ENCODE measurements at places on chromosomes 4 and X. TPM values are rescaled to one million over a fixed set of nuclear protein-coding genes. Genes with fewer than 3 reads are reported as not detected.
A peak's percentile ranks its signal among the peaks of the same experiment; 100 is the strongest.

MAGEC3 gene
- total RNA-seq: not detected

NPY2R gene
- not detected for total RNA-seq

FANCB gene
- 6.2 TPM for total RNA-seq

FATE1 gene
- not detected for total RNA-seq

UBL4A gene
- total RNA-seq: 22.2 TPM

PABPC5 gene
- total RNA-seq: 0.17 TPM

PIR gene
- 9.0 TPM for total RNA-seq

CCNB3 gene
- 5.9 TPM for total RNA-seq

RNF212 gene
- not detected for total RNA-seq

HSFX2 gene
- total RNA-seq: 0.09 TPM

ATP1B4 gene
- not detected for total RNA-seq

HMGN5 gene
- 2.0 TPM for total RNA-seq

- DNase-seq: no peak
Measured at GRCh38 chrX:20129547-20129946, 12.1 kb downstream of the EIF1AX start.

DNA sequence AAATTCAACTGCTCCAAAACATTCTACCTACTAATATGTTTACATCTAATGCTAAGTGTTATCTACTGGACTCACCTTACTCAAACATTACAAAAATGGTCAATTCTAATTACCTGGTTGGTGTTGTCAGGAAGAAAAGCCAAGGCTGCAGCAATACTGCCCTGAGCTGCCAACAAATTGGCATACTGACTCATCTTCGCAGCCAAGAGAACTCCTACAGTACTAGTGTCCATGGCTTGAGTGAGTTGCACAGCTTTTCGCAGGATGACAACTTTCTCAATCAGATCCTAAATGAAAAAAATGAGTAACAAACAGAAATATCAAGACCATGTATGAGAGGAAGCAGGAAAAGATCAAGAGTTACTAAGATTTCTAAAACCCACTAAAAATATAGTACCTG is 39.6 kb downstream of the SEC31A start:
- no peak for DNase-seq

DNA sequence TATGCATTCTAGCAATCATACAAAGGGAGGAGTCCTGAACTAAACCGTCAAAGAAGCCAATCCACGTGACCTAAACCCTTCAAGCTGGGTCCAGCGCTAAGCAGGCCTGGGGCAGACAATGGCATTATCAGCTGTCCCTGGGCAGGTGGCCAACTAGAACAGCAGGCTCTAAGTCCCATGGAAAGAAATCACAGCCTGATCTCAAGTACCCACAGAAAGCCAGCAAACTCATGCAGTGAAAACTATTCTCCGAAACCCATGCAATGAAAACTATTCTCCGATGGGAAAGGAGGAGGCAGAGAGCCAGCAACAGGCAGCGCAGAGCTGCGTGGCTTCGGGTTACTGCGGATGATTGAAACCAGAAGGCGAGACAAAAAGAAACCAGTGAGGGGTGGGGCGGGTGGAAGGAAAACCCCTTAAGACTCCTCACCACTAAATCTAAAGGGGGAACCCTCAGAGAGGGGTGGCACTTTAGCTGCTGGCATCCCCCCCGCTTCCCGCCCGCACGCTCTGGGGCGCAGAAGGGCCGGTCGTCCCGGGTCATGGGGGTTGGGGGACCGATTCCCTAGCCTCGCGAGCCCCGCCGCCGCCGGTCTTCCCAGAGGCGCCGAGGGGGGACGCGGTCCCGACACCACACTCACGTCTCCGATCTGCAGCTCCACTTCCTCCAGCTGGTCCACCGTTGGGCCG is 567 bp downstream of the C4orf46 start:
- DNase-seq: peak; percentile 53

GRCh38 chr4:98686043-98686707 is 27.8 kb upstream of the TSPAN5 start:
- DNase-seq: no peak

- DNase-seq: no peak
Measured at GRCh38 chrX:632366-633042, 1.9 kb downstream of the SHOX start.

GRCh38 chrX:153583433-153583832 is 15.5 kb downstream of the CCNQ start:
- DNase-seq: no peak

DNA sequence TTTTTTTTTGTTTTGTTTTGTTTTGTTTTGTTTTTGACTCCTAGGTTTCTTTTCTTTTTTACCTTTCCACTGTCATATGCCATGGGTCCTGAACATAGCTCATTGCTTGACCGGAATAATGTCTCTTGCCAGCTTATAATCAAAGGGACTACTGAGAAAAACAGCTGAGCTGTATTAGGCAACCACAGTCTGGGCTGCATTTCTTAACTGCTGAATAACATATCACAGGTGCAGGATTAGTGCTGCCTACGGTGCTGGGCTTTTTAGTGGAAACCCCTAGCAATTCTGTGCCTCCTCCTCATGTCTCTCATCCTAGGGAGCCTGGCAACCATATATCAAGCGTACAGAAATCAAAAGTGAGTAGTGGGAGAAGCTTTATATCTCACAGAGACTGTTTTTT is 333.5 kb downstream of the BMPR1B start:
- no peak for DNase-seq

GRCh38 chr4:69576251-69576877 is 63.1 kb downstream of the UGT2A2 start:
- no peak for DNase-seq

DNA sequence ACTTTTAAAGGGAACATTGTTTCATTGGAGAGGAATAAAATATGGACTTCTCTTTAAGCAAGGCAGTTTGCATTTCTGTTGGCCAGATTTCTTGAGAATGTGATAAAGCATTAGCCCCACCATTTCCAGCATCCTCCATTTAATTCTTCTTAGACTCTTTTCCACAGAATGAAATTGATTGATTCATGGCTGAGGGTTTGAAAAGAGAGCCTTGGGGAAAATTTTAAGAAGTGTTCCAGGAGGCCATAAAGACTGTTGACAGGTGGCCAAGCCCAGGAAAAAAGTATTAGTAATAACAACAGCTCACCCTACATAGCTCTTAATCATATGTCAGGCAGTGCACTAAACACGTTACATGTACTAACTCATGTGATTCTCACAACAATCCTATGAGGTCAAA is 53.4 kb downstream of the SHROOM3 start:
- DNase-seq: no peak

- no peak for DNase-seq
Measured at GRCh38 chr4:28462766-28463700, 1602.4 kb downstream of the STIM2 start.

- DNase-seq: no peak
Measured at GRCh38 chr4:85113706-85114105, 147.2 kb upstream of the WDFY3 start.

- DNase-seq: no peak
Measured at GRCh38 chr4:145679991-145680455, at the start of gene C4orf51. C4orf51 (plus strand) TSS chr4:145680146; CDS start chr4:145680204, 58 bp downstream.

DNA sequence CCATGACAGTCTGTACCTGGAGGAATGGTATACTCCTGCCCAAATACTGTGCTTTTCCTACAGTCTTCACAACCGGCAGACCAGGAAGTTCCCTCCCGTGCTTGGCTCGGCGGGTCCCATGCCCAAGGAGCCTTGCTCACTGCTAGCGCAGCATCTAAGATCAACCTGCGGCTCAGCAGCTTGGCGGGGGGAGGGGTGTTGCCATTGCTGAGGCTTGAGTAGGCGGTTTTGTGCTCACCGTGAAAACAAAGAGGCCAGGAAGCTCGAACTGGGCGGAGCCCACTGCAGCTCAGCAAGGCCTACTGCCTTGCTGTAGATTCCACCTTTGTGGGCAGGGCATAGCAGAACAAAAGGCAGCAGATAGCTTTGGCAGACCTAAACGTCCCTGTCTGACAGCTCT is 152.7 kb downstream of the TEX11 start:
- no peak for DNase-seq

GRCh38 chr4:165555302-165555701 is 176.5 kb downstream of the CPE start:
- DNase-seq: no peak

GRCh38 chrX:109709129-109709631 is 23.9 kb downstream of the ACSL4 start:
- DNase-seq: no peak

DNA sequence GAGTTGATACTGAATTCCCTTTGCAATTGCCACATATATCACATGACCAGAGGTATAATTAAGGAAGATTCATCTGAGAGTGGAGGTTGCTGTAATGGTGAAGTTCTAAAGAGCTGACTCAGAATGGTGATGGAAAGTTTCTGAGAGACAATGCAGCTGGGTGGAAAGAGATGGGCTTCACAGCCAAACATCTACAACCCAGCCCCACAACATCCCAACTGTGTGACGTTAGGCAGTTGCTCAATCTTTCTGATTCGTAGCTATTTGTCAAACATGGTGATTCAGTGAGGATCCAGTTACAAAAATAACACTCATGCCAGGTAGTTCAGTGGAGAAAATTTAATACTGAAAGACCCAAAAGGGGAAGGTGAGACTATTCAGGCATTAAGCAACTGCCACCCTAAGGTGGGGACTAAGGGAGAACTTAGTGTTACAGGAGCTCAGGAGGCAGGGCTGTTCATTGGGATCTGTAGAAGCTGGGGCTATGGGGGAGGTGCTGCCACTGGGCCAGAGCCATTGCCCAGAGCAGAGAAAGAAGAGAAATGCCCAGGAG is 6.9 kb upstream of the AFF1 start:
- no peak for DNase-seq

GRCh38 chr4:26141911-26142638 is 178.7 kb upstream of the RBPJ start:
- DNase-seq: no peak

DNA sequence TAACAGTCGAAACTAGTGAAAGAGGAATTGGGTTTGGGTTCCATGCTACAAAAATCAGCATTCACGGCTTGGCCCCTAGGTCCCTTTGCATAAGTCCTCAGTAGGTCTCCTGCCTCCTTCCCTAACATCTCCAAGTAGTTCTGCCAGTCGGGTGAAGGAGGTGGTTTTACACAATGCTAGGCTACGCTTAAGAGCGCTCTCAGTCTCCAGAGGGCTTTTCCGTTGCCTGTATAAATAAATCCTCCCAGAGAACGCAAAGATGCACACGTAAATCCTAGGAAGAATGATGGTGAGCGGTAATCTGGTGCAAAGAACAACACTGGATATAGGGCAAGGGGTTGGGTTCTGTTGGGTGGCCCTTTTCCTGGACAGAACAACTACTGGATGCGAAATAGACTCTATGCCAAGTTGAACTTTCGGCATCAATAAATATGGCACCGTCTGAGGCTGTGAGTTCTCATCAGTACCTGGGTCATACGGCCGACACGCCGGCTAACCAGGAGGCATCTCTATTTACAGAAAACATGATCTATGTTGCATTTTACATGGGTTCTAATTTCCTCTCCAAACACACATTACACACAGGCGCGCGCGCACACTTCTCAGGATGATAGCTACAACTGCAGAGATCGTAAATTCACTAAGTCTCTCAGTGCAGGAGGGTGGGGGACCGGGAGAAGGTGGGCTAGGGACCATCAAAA is 1.3 kb downstream of the CAMK2D start:
- peak; percentile 36 for DNase-seq

DNA sequence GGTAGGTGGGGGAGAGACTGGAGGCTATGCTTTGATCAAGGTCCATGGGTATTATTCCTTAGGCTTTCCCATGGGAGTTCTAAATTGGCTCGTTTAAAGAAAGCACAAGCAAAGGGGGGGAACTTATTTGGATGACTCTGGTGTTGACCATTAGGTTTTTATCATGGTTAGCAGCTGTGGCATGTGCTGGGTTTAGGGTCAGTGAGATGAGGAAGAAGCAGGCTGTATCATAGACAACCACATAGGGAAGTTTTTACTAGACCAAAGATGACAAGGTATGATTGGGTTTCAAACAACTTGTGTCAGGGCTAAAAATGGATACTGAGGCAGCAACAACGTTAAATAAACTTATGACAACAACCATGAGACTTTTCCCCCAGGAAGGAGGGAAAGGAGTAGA is 97.7 kb downstream of the DNAAF6 start:
- no peak for DNase-seq

DNA sequence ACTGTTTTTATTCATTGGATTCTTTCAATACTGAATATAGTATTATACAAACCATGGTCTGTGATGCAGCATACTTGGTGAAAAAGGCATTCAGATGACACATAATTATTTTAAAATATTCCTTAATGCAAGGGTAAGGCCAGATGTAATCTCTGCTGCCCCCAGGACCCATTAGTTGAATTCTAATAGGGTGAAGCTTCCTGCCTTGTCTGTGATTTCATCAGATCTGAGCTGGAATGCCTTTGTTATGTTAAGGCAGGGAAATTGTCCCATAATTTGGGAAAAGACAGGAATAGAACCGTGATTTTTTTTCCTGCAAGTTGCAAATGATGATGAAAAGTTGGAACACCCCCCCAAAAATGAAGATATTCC is 26.1 kb downstream of the ZRSR2 start:
- no peak for DNase-seq

- DNase-seq: no peak
Measured at GRCh38 chrX:14051416-14051815, 21.7 kb upstream of the GEMIN8 start.

GRCh38 chr4:128675083-128675482 is 134.4 kb upstream of the JADE1 start:
- DNase-seq: no peak

DNA sequence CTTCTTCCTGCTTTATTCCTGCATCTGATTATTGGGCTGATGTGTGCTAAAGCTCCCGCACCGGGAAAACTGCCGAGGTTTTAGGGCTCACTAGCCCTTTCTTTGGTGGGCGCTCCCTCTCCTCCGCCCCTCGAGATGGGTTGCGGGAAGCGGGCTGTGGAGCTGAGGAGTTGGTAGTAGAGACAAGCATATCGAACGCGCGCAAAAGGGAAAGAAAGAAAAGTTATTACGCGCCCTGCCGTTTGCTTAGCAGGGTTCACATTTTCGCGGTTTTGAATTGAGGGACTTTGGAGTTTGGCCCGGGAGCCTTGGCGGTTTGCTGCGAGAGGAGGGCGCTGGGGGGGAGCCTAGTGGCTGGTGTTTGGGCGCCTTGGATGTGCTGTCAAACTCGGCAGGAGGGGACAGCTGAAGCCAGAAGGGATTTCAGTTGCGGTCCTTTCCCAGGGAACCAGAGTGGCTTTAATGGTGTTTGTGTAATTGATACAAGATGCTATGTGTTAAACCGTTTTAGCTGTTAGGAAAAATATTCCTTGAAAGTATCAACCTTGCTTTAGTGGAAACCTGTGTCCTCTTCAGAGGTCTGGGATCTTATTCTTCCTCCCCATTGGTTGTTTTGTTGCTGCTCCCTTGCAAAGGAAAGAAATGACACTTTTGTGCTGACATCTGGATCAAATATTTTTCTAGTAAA is 1.1 kb downstream of the GAB1 start:
- peak; percentile 68 for DNase-seq
